ENCODE measurements at places on chromosomes 16 and 17.

DNA sequence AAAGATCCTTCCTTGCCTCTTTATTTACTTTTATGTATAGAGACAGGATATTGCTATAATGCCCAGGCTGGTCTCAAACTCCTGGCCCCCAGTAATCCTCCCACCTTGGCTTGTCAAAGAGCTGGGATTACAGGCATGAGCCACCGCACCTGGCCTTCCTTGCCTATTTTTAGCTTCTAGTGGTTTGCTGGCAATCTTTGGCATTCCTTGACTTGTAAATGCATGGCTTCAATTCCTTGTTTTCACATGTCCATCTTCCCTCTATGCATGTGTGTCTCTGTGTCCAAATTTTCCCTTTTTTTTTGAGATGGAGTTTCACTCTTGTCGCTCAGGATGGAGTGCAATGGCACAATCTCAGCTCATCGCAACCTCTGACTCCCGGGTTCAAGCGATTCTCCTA lies 22.5 kb downstream of the HEXIM2 start:
- no peak for DNase-seq

DNA sequence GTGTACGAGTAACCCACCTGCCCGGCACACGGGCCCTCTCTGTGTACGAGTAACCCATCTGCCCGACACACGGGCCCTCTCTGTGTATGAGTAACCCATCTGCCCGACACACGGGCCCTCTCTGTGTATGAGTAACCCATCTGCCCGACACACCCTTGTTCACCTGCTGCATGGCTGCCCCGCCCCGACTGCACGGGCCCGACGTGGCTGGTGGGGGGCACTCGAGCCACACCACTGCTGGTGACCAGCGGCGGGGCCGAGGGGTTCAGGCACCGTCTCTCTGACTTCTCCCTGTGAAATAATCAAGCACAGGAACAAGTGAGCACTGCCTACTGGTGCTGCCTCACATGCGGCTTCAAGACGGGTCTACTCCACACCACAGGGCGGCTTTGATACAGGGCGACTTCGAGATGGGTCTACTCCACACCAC lies 22.1 kb downstream of the MAP1LC3B start:
- DNase-seq: no peak

GRCh38 chr16:10228779-10229178 lies 46.6 kb upstream of the GRIN2A start:
- DNase-seq: no peak

- no peak for DNase-seq
Measured at GRCh38 chr16:78894886-78895285, 705.7 kb downstream of the MAF start.

GRCh38 chr16:56852401-56852730 lies 12.6 kb upstream of the SLC12A3 start:
- no peak for DNase-seq

DNA sequence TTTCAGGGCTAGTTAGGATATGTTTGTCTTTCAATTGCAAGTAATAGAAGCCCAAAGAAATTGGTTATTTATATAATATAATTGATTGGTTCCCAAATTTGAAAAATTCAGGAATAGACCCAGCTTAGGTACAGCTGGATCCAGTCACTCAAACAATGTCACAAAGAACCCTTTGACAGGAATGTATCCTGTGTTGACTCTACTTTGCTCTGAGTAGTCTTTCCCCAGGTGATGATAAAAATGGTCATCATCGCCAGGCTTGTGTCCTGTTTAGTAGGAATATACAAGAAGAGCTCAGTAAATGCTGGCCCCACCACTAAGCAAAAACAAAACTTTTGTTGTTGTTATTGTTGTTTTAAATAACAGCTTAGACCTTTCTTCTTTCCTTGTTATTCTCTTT lies 35.0 kb downstream of the MAPT start:
- no peak for DNase-seq

DNA sequence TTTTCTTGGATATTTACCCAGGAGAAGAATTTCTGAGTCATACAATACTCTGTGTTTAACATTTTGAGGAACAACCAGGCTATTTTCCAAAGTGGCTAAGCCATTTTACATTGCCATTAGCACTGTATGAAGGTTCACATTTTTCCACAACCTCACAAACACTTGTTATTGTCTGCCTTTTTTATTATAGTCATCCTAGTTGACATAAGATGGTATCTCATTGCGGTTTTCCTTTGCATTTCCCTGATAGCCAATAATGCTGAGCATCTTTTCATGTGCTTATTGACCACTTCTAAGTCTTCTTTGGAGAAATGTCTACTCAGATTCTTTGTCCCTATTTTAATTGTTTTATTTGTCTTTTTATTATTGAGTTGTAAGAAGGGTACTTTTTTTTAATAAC lies 107.4 kb upstream of the CES5A start:
- DNase-seq: no peak

GRCh38 chr17:72030067-72030899 lies 90.5 kb upstream of the SOX9 start:
- DNase-seq: no peak

DNA sequence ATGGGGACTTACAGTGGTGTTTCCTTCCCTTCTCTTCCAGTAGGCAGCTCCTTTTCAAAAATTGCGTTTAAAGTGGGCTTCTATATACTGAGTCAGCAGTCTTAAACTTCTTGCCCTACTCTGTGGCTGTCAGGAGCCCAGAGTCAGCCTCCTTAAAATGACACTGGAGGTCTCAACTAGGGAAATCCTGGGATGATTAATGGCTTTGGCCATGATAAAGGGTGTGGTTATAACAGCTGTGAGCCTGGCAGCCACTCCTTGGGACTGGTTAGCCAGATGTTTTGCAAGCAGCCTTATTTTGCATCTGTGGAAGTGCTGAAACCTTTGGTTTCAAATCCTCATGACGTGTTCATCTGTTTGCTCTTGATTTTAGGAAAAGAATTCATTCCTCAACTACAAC lies 25.0 kb downstream of the TAC4 start:
- no peak for DNase-seq

Measured in NCI-H1048 (cell line).